Left ventricle myocardium inferior (tissue), 1 donor: ENCODE measurements at places on chromosomes 11 and 22. TPM values are rescaled to one million over a fixed set of nuclear protein-coding genes. Genes with fewer than 3 reads are reported as not detected.

PATE2 gene
- not detected for total RNA-seq

DNA sequence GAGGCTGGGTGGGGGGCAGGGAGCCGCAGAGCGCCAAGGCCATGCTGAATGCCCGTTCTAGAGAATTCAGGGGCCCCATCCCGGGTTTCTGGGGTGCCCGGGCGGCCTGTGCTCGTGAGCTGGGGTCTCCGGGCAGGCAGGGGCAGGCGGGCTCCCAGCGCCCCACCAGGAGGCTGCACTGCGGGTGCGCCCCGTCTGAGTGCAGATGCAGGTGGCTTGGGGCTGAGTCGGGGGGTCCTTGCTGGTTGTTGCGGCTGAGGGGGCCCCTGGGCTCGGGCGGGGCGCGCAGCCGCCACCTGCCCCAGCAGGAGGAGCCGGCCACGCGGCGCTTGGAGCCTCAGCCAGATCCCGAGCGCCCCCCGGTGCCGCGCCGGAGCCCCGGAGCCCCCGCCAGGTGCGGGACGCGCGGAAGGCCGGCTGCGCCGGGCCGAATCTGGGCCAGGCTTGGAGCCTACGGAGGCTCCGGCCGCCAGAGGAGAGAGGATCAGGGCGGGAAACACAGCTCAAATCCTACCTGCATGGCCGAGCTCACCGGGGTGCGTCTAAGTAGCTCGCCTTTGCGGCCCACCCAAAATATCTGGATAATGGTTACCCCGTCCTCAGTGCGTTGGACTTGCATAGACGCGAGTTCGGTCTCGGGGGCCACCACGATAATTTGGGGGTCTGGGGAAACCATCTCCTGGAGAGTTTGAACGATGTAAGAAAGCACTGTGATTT is 590 bp upstream of the IGF2 start:
- H3K27me3 ChIP-seq, result peaks cover 97% of the 10 kb centered on the region
- no peaks in the 10 kb centered on the region for H3K36me3 ChIP-seq
- DNase-seq, result no peak

OR52E2 gene
- not detected for total RNA-seq

TREH gene
- not detected for total RNA-seq

DNA sequence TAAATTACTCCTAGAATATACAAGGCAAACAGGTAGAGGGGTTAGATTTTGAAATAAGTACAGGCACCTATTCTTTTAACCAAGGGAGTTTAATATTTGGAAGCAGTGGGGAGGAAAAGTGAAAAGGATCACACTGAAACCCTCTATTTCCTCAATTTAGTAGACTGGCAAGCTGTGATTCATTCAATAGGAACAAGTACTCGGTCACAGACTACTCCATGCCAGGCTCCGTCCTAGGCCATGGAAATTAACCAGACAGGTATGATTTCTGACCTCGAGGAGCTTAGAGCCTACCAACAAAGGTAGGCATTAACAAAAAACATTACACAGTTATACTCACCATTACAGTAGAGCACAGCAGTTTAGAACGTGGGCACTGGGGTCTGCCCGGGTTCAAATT is 40.9 kb downstream of the SIK3 start:
- peaks cover 41% of the 10 kb centered on the region for H3K4me1 ChIP-seq
- no peak overlapping the region for H3K27ac ChIP-seq
- H3K4me3 ChIP-seq, result no peak overlapping the region
- no peaks in the 10 kb centered on the region for H3K27me3 ChIP-seq
- no peaks in the 10 kb centered on the region for H3K36me3 ChIP-seq

WEE1 gene
- 41.8 TPM for total RNA-seq

DNA sequence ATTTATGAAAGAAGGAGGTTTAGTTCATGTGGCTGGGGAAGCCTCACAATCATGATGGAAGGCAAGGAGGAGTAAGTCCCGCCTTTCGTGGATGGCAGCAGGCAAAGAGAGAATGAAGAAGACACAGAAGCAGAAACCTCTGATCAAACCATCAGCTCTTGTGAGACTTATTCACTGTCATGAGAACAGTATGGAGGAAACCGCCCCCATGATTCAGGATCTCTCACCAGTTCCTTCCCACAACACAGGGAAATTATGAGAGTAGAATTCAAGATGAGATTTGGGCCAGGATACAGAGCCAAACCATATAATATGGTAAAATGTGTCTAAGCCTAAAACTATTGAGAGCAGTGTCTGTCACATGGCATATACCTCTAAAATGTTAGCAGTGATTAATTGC is 503.8 kb upstream of the CCDC179 start:
- no peaks in the 10 kb centered on the region for H3K4me1 ChIP-seq
- DNase-seq, result no peak
- H3K27me3 ChIP-seq, result no peaks in the 10 kb centered on the region
- no peaks in the 10 kb centered on the region for H3K36me3 ChIP-seq
- H3K4me3 ChIP-seq, result no peak overlapping the region
- H3K27ac ChIP-seq, result no peak overlapping the region

GRCh38 chr22:49564054-49564453 is 263.6 kb downstream of the BRD1 start:
- DNase-seq, result no peak
- H3K4me1 ChIP-seq, result no peaks in the 10 kb centered on the region
- peaks cover 14% of the 10 kb centered on the region for H3K27me3 ChIP-seq

NRIP3 gene
- total RNA-seq, result 1.9 TPM

UCP3 gene
- 2.7 TPM for total RNA-seq

DNA sequence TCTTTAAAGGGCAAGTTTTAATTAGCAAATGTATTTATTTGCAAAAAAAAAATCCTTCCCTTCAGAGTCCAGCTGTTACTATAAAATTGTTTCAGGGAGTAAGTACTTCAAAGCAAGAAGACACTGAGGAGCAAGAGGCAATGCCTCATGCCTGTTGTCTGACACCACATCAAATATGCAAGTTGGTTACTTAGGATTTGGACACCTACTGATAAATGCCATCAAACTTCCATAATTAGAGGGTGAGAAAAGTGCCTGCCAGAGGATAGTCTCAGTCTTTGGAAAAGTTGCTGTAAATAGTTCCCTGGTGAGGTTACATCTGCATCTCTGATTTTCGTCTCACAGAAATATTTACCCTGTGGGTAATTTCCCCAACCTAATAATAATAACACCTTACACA is 4.1 kb upstream of the TENM4 start:
- no peak for DNase-seq
- no peaks in the 10 kb centered on the region for H3K36me3 ChIP-seq
- no peak overlapping the region for H3K4me3 ChIP-seq
- H3K4me1 ChIP-seq, result peaks cover 16% of the 10 kb centered on the region

- no peak for DNase-seq
- no peaks in the 10 kb centered on the region for H3K36me3 ChIP-seq
- H3K27me3 ChIP-seq, result no peaks in the 10 kb centered on the region
- peak overlapping the region; percentile 5 for H3K27ac ChIP-seq
- no peak overlapping the region for H3K4me3 ChIP-seq
- peaks cover 6% of the 10 kb centered on the region for H3K4me1 ChIP-seq
These were observed 4.7 kb upstream of the ASCC2 start for GRCh38 chr22:29842740-29843139.

DNA sequence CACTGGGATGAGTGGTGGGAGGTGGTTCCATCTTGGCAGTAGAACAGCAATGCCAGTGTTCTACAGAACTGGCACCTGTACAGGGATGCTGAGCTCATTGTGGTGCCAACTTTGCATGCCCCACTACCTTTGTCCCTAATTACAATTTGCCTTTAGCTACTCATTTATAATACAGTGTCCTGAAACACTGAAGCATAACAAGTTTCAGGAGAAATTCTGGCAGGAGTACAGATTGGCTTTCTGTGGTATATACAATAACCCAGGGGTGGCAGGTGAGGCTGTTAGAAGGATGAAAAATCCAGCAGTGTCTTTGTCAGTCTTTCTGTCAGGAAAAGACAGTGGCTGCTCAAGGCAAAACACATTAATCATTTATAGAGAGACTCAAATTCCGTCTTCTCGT is 240.3 kb downstream of the FAM76B start:
- DNase-seq, result no peak
- H3K4me1 ChIP-seq, result no peaks in the 10 kb centered on the region
- H3K27me3 ChIP-seq, result no peaks in the 10 kb centered on the region
- H3K27ac ChIP-seq, result no peak overlapping the region

GRCh38 chr22:49553518-49554295 is 274.0 kb downstream of the BRD1 start:
- no peak overlapping the region for H3K4me3 ChIP-seq
- H3K4me1 ChIP-seq, result peaks cover 16% of the 10 kb centered on the region
- no peaks in the 10 kb centered on the region for H3K36me3 ChIP-seq
- peaks cover 35% of the 10 kb centered on the region for H3K27me3 ChIP-seq
- peak overlapping the region; percentile 8 for H3K27ac ChIP-seq

- H3K27ac ChIP-seq, result peak overlapping the region; percentile 91
- H3K4me1 ChIP-seq, result peaks cover 78% of the 10 kb centered on the region
- no peaks in the 10 kb centered on the region for H3K27me3 ChIP-seq
- no peaks in the 10 kb centered on the region for H3K36me3 ChIP-seq
- peak overlapping the region; percentile 1 for H3K4me3 ChIP-seq
These were observed 33.6 kb upstream of the SUSD2 start for GRCh38 chr22:24147666-24148065.

- DNase-seq, result no peak
- H3K27ac ChIP-seq, result no peak overlapping the region
- peak overlapping the region; percentile 52 for H3K4me3 ChIP-seq
- peaks cover 65% of the 10 kb centered on the region for H3K27me3 ChIP-seq
- H3K36me3 ChIP-seq, result no peaks in the 10 kb centered on the region
- peaks cover 6% of the 10 kb centered on the region for H3K4me1 ChIP-seq
These were observed 17.6 kb downstream of the SLC22A12 start for GRCh38 chr11:64608636-64609035.

GRCh38 chr11:45385844-45386243 is 99.7 kb upstream of the SYT13 start:
- no peak overlapping the region for H3K27ac ChIP-seq
- H3K4me3 ChIP-seq, result no peak overlapping the region
- no peaks in the 10 kb centered on the region for H3K4me1 ChIP-seq
- no peaks in the 10 kb centered on the region for H3K36me3 ChIP-seq
- DNase-seq, result no peak

- no peak overlapping the region for H3K4me3 ChIP-seq
- peaks cover 4% of the 10 kb centered on the region for H3K36me3 ChIP-seq
- H3K27ac ChIP-seq, result no peak overlapping the region
These were observed 13.6 kb downstream of the IPO7 start for GRCh38 chr11:9397746-9398680.

- no peak overlapping the region for H3K27ac ChIP-seq
- DNase-seq, result peak; percentile 8
- peaks cover 47% of the 10 kb centered on the region for H3K4me1 ChIP-seq
- H3K4me3 ChIP-seq, result no peak overlapping the region
- no peaks in the 10 kb centered on the region for H3K27me3 ChIP-seq
These were observed 99.4 kb upstream of the PITPNB start for GRCh38 chr22:28018461-28018927.

- no peak overlapping the region for H3K27ac ChIP-seq
- peak; percentile 55 for DNase-seq
- no peak overlapping the region for H3K4me3 ChIP-seq
- peaks cover 21% of the 10 kb centered on the region for H3K4me1 ChIP-seq
- no peaks in the 10 kb centered on the region for H3K27me3 ChIP-seq
- peaks cover 54% of the 10 kb centered on the region for H3K36me3 ChIP-seq
These were observed 19.7 kb downstream of the CTR9 start for GRCh38 chr11:10770626-10771254.

DNA sequence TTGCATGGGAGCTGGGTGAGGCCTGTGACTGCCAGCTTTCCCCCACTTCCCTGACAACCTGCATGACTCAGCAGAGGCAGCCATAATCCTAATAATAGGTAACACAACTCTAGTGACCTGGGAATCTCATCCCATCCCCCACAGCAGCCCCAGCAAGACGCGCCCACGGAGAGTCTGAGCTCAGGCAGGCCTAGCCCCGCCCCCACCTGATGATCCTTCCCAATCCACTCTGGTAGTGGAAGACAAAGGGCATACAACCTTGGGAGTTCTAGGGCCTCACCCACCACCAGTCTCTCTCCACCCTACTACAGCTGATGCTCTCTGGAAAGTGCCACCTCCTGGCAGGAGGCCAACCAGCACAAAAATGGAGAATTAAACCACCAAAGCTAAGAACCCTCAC is 60.3 kb downstream of the CWF19L2 start:
- H3K27ac ChIP-seq, result no peak overlapping the region
- no peaks in the 10 kb centered on the region for H3K27me3 ChIP-seq
- no peak for DNase-seq
- H3K36me3 ChIP-seq, result peaks cover 35% of the 10 kb centered on the region
- no peaks in the 10 kb centered on the region for H3K4me1 ChIP-seq

DNA sequence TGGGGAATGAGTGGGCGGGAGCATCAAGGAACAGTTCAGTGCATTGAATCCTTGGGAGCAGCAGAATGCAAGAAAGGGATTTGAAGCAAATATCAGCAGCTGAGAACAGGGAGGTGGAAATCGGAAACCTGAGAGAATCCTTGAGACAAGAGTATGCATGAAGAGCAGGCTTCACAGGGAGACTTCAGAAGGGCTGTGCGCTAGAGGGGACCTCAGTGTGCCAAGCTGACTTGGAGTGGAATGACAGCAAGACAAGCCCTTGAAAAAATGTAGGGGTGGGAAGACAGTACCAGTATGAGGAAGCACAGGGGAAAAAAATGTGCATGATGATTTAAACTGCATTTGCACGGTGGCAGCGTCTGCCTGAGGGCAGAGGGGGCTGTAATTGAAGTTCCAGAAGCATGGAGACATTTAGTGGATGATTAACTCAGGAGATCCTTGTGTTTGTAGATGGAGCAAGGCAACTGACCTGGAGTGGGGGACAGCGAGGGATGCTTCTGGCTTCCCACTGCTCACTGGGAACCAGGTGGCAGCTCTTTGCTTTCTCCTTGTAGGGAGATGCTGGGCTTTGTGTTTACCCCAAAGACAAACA is 204.9 kb upstream of the PLET1 start:
- no peaks in the 10 kb centered on the region for H3K36me3 ChIP-seq
- H3K27ac ChIP-seq, result no peak overlapping the region
- H3K4me3 ChIP-seq, result no peak overlapping the region
- peaks cover 20% of the 10 kb centered on the region for H3K27me3 ChIP-seq
- DNase-seq, result no peak
- peaks cover 6% of the 10 kb centered on the region for H3K4me1 ChIP-seq

DNA sequence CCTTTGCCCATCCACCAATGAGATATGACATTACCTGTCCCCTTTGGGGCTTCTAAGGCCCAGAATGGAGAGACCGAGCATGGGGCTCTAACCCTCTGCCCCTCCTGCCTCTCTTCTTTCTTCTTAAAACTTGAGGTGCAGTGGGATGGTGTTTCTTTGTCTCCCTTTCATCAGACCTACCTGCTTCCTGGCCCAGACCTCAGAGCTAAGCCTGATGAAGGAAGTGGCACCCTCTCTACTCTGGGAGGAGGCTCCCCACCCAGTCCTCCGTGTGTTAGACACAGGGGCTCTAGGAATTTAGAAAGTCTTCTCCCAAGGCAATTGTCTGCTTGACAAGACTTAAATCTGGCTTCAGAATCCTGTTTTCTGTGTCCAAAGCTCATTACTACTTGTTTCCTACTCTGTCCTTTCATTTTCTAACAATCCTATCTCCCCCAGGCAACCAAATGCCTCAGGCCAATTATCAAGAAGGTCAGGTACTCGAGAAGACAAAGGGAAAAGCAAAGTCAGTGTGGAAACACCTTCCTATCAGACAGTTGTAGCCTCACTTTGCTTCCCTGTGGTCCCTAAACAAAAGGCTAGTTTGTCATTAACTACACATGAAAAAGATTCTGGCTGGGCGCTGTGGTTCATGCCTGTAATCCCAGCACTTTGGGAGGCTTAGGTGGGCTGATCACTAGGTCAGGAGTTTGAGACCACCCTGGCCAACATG is 20.3 kb upstream of the PARVA start:
- no peaks in the 10 kb centered on the region for H3K27me3 ChIP-seq
- H3K4me1 ChIP-seq, result no peaks in the 10 kb centered on the region
- no peaks in the 10 kb centered on the region for H3K36me3 ChIP-seq
